ENCODE measurements at places on chromosomes 13 and 19.

- DNase-seq, result no peak
Observed at GRCh38 chr13:51958217-51958547, 53.1 kb downstream of the ATP7B start.

DNA sequence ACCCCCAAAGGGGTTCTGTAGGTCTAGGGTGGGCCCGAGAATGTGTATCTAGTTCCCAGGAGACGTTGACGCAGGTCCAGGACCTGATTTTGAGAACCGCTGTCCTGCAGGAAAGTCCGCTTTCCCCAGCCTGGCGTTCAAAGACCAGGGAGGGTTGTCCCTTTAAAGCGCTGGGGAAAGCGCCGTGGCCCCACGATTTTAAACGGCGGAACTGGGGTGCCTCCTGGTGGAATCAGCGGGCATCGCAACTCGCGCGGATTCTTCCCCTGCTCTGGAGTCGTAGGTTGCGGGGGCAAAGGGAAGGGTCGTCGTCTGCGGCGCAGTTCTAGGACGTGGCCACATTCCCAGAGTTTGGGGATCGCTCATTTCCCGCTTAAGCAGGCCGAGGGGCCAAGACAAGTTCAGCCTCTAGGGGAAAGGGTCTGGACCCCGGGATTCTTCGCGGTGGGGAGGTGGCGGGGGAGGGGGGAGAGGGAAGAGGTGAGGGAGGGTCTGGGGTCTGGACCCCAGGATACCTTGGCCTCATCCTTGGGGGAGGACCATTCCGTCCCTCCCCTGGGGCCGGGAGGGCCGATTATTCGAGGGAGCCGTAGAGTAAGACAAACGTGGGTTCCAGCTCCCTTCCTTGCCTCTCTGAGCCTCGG is 7.7 kb downstream of the PNMA8B start:
- peak; percentile 69 for DNase-seq

- DNase-seq, result no peak
Observed at GRCh38 chr19:24048261-24048660, 38.7 kb upstream of the ZNF254 start.

GRCh38 chr13:37491661-37492060 is 106.9 kb downstream of the POSTN start:
- no peak for DNase-seq

DNA sequence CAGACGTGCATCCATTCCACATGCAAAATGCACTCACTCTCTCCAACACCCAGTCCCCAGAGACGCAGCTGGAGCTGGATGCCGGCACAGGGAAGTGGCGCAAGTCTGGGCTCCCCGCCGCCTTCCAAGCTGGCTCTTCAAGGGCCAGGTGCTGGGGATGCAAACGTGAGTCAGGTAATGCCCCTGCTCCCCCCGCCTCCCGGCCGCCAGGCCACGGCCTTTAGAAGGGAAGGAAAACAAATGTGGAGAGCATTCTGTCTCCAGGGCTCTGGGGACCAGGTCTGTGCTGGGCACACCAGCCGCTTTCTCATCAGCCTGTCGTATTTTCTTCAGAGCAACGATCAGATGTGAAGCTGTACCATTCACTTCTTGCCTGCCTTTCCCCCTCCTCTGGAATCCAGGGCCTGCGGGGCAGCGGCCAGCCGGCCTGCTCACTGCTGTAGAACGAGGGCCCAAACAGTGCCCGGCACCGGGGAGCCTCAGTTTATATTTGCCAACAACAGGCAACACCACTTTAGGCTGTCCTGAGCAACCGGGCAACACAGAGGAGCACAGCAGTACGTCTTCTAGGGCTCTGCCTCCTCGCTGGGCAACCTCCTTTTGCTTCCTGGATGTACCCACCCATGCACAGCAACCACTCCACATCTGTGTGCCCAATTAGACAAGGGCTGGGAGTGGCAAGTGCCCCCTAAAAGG is 3.8 kb downstream of the RAB20 start:
- DNase-seq, result no peak

- no peak for DNase-seq
Observed at GRCh38 chr19:46288896-46289588, 7.8 kb upstream of the HIF3A start.

- no peak for DNase-seq
Observed at GRCh38 chr13:32495429-32495828, 43.2 kb downstream of the N4BP2L2 start.

- DNase-seq, result no peak
Observed at GRCh38 chr13:35914662-35915061, 216.5 kb downstream of the DCLK1 start.

GRCh38 chr13:30720172-30720869 is 15.0 kb upstream of the ALOX5AP start:
- DNase-seq, result no peak

- no peak for DNase-seq
Observed at GRCh38 chr13:87981416-87981815, 310.2 kb downstream of the SLITRK5 start.

- no peak for DNase-seq
Observed at GRCh38 chr13:109105899-109106298, 476.5 kb downstream of the MYO16 start.

DNA sequence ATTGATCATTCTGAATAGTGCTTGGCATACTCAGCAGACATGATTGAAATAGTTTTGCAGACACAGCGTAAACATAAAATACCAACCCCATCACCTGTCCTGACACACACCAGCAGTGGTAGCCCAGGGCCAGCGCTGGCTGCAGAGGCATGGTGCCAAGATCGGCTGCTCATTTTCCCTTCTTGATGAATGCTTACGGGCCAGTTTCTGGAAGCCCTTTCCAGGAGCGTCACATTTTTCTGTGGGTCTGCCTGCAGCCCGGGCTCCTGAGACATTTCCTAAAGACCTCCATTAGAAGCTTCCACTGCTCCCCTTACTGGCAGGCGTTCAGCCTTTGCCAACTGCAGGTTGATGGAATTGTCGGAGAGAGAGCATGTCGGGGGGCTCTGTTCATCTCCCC is 48.6 kb downstream of the CHST8 start:
- DNase-seq, result no peak

- DNase-seq, result no peak
Observed at GRCh38 chr19:48591021-48591420, 15.5 kb upstream of the SPACA4 start.

- DNase-seq, result no peak
Observed at GRCh38 chr13:76720821-76721220, 165.4 kb downstream of the KCTD12 start.

- DNase-seq, result no peak
Observed at GRCh38 chr13:21216332-21216731, 39.9 kb downstream of the MRPL57 start.

DNA sequence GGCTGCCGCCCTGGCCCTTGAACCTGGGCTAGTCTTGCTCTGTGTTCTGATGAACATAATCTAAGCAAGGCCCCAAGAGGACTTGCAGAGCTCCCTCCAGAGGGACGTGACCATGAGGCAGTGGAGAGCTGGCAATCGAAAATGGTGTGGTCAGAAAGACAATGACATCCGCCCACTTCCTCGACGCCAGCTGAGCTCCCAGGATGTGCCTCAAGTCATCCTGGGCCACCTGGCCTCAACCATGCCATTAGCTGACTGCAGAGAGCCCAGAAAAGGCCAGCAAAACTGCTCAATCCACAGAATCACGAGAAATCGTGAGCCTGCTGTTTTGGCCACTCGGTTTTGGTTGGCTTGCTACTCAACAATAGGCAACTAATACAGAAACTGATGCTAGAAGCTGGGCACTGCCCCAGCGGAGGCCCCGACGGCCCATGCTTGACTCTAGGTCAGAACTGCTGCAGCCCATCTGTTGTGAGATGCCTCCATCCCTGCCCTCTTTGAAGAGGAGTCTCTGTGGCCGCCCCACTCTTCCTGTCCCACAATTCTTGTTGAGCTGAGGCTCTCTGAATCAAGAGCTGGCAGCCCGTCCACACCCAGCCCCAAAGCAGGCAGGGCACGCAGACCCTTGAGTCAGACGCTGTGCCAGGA is 53.3 kb downstream of the STK24 start:
- no peak for DNase-seq

Measured in hippocampal formation (tissue), 2 donors.